ENCODE measurements at places on chromosomes 1 and 21.

DNA sequence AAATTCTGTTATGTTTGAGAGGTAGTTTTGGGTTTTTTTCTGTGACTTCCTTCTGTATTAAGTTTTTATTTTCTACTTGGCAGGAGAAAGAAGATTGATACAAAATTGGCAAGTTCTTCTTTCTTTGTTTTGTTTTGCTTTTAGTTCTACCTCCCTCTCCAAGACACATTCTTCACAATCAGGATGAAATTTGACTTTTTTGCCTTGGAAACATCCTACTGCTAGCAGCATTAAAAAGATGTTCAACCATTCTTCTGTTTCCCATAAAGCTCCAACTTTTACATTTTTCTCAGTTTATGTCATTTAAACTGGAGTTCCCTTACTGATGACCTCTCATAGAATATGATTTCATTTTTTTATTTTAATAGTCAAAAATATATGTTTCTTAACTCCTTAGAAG is 234.8 kb downstream of the NCAM2 start:
- no peak for DNase-seq

DNA sequence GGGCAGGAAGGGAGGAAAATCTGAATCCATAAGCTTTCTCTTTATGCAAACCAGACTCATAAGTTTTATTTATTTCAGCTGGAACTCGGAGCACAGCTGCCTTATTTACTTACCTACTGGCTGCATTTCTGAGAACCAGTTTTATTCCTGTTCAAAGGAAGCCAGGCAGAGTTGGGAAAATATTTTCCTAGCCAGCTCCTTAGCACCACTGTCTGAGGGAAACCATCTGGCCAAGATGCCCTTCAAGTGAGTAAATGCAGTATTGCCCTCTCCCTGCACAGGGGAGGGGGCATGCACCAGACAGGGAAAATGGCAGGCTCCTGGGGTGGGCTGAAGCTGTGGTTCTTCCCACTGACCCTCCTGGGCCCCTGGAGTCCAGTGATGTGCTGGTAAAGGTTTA is 28.9 kb upstream of the FMOD start:
- no peak for DNase-seq

GRCh38 chr1:84433258-84434080 is 35.2 kb downstream of the DNASE2B start:
- no peak for DNase-seq

GRCh38 chr1:10631811-10632593 is 157.3 kb downstream of the PEX14 start:
- DNase-seq, result peak; percentile 9

- no peak for DNase-seq
Measured at GRCh38 chr1:26084091-26084561, 16.7 kb upstream of the TRIM63 start.

DNA sequence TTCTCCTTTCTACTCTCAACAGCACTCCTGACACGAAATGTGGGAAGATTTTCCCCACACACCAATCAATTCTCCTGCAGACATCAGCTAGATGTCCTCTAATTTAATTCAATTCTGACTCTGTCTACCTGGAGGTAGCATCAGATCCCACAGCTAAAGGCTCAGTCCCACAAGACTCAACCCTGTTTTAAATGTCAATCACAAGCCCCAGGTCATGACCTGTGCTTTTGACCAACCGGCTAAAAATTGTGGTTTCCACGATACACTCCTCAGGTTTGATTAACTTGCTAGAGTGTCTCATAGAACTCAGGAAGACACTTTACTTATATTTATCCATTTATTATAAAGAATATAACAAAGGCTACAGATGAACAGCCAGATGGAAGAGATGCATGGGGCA is 27.4 kb downstream of the IL23R start:
- DNase-seq, result no peak

DNA sequence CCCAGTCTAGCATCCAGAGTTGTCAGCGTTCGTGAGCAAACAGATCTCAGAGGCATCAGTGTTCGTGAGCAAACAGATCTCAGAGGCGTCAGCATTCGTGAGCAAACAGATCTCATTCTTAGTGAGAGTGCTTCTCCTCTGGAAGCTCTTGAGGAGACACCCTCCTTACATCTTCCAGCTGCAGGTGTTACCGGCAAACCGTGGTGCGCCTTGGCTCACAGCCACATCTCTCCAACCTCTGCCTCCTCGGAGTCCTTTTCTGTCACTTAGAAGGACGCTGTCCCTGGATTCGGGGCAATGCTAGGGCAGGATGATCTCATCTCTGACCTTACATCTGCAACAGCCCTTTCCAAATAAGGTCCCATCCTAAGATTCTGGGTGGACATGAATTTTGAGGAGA is 14.6 kb upstream of the UMODL1 start:
- no peak for DNase-seq

DNA sequence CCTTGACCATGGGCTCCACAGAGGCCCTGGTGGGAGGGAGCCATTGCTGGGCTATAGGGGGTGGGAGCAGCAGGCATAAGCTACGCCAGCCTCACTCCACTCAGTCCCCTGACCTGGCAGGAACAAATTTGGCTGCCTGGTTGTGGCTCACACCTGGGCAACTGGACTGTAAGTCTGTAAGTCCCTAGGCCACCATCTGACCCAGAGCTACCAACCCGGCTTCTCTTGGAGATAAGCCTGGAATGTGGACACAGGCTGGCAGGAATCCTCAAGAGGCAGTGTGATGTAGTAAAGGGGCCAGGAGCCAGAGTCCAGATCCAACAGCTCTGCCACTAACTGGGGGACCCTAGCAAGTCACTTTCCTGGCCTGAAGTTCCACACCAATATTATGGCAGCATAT is 11.4 kb downstream of the NCF2 start:
- DNase-seq, result no peak

DNA sequence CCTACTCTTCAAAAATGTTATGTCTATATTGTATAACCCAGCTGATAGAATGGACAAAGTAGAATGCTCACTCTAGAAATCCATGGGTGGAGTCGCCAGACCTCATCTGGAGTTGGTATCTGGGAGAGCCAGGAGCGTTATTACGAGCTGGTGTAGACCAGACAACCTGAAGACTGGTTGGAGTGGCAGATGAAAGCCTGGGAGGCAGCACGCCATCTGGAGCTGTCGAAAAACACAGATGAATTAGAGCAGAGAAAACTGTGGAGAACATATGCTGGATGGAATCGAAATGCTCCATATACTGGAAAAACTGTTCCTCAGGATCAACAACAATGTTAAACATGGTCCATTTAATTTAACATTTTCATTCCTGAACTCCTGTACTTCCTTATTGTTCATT is 333.6 kb downstream of the KCTD3 start:
- DNase-seq, result no peak

All from T-helper 17 cell (primary cell).